8988T (cell line): ENCODE measurements at places on chromosomes 12 and 14.
A peak's percentile ranks its signal among the peaks of the same experiment; 100 is the strongest.

- DNase-seq, result no peak
These were observed 336.4 kb downstream of the PCNX1 start for GRCh38 chr14:71243697-71244096.

GRCh38 chr12:27366621-27367020, 34.0 kb downstream of the BMAL2 start:
- no peak for DNase-seq

GRCh38 chr12:44708218-44708617, 167.9 kb downstream of the NELL2 start:
- no peak for DNase-seq

- no peak for DNase-seq
These were observed 91.7 kb upstream of the MYL2 start for GRCh38 chr12:111011999-111012600.

DNA sequence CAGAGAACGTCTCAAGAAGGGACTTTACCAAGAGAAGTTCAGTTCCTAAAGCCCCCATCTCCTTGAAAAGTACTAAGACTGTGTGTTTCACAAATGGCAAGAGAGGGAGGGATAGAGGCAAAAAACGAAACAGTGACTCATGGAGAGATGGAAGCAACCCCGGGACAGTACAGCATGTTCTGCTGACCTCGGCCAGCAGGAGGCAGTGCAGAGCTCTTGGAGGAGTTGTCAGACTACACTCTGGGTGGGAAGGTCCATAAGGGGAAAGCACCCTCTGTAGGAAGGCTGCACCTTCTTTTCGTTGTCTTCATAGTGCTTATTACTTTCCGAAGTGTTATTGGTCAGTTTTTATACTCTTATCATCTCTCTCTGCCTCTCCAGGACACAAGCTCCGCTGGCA, 525.2 kb upstream of the CCDC196 start:
- no peak for DNase-seq

- no peak for DNase-seq
These were observed 29.4 kb upstream of the FBRSL1 start for GRCh38 chr12:132460571-132460970.

DNA sequence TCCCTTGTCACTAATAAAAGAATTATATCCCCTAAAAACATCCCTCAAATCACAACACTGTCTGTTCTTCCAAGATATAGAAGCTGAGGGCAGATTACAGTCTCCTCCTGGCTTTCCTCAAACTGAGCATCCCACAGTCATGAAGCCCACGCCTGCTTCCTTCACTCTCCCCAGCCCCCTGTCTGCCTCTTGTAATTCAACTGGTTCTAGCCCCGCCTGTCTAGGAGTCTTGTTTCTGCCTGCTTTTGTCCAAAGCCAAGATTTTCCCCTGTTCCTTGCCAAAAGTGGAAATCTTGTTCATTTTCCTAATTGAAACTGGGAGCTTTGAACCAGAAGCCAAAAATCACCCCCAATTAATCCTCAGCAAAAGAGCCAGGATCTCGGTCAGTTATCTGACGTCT, 35.9 kb upstream of the PWP1 start:
- no peak for DNase-seq

DNA sequence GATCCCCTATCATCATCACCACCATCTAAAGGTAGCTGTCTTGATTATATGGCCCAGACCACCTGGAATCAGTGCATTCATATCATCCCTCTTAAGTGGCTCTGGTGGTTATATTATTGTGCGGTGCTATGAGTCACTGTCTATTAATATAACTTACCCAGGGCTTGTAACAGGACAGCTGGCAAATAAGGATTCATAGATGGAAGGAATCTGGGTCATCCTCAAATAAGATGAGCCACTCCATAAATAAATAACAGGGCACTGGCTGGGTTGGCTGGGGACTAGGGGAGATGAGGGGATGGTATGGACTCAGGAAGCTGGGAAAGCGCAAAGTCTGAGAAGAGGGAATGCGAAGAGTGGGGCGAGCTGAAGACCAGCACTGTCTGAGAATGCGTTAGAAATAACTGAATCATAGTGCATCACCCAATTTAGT, 216.1 kb downstream of the NUAK1 start:
- DNase-seq, result no peak

- DNase-seq, result peak; percentile 85
These were observed at the start of gene UNG for GRCh38 chr12:109097435-109098182. Gene UNG, plus strand, starts transcription at chr12:109097597. Its CDS starts 83 bp downstream, at chr12:109097680.

DNA sequence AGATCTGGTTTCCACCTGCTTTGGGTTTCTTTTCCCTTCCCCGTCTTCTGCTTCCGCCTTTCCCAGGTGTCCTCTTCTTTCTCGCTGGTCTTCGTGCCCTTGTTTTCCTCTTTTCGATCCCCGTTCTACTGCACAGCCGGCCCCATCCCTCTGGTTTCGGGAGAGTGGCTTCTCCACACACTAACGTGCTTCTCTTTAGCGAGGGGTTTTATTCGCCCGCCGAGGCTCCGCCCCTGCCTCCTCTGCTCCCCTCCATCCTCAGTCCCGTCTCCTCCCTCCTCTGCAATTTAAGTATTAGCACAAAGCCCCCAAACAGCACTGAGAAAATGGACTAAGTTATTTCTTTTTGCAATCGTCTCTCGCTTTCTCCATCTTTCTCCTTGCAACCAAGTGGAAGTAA, at the start of gene SLC7A8:
Gene SLC7A8, minus strand, starts transcription at position 182 of the 400 bp plus-strand sequence. CDS start 746 bp downstream, outside the sequence.
- no peak for DNase-seq

- no peak for DNase-seq
These were observed at the start of gene RIMBP2 for GRCh38 chr12:130715998-130716968. Gene RIMBP2, minus strand, starts transcription at chr12:130716299. Its CDS starts 237,286 bp downstream, at chr12:130479013.

DNA sequence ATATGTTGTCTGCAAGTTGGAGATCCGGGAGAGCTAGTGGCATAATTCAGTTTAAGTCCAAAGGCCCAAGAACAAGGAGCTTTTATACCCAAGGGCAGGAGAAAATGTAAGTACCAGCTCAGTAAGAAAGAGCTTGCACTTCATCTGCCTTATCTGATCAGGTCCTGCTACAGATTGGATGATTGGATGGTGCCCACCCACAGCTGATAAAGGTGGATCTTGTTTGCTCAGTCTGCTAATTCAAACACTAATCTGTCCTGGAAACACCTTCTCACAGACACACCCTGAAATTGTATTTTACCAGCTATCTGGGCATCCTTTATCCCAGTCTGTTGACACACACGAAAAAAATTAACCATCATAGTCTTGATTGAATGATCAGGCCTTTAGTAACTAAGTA, 230.7 kb upstream of the SLC16A7 start:
- DNase-seq, result no peak

- DNase-seq, result no peak
These were observed 21.8 kb downstream of the MDM1 start for GRCh38 chr12:68310370-68310769.

DNA sequence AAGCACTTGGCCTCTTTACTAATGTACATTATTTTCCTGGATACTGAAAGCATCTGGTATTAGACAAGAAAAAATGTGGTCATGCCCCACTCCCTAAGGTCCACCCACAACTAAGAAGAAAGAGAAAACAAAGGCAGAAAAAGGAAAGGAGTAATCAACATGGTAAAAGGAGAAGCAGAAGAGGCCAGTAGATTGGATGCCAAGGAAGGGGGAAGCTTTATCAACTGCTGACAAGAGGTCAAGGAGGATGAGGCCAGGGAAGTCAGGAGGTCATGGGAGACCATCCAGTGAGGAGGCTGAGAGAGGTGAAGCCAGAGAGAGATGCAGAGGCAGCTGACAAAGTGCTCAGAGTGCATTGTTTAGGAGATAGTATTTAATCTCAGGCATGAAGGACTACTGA, 383.5 kb downstream of the ZFP36L1 start:
- DNase-seq, result no peak

- DNase-seq, result no peak
These were observed 9.6 kb downstream of the MMP14 start for GRCh38 chr14:22845821-22846625.

DNA sequence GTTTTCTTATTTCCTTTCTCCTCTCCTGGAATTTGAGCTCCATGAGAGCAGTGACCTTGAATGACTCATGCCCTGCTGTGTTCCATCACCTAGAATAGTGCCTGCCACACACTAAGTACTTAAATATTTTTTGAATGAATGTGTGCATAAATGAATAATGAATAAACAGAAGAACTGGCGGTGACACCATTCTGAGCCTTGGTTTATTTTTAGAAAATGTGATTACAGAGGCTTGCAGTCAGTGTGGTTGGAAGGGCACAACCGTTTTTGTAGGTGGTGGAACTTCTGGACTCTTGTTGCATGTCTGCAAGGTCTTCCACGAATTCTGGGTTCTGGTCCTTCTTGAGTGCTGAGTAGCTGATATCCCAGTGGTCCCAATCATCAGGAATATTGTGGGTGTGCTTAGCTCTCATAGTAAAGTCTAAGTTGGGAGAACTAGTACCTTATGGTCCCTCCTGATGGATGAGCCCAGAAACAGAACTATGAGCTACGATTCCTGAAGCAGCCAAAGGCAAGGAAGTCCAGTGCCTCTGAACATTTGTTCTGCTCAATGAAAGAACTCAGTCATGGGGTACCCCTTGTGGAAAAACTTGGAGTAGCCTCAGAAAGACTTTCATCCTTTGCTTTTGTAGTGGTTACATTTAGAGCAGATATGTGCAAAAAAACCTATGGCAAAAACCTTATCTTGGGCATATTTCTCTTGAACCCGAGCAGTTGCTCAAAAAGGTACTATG, 28.8 kb upstream of the BHLHE41 start:
- DNase-seq, result no peak

- no peak for DNase-seq
These were observed 30.7 kb downstream of the VWF start for GRCh38 chr12:6093764-6094163.

- no peak for DNase-seq
These were observed 27.1 kb upstream of the NR2C1 start for GRCh38 chr12:95100264-95101190.

DNA sequence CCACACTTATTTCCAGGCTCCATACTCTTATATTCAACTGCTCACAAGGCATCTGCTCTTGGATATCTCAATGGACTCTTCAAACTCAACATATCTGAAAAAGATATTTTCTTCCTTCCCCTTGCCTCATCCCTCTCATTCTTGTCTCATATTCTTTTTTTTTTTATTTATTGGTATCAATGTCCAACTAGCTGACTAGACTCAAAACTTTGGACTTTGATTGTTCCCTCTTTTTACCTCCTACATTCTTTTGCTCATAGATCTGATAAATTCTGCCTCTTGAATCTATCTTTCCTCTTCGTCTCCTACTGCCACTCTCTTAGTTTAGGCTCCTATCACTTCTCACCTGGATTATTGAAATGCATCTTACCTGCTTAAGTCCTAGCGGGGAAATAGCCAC, 25.8 kb downstream of the ARF6 start:
- no peak for DNase-seq

GRCh38 chr12:53223389-53224060, 8.5 kb downstream of the RARG start:
- DNase-seq, result no peak

GRCh38 chr14:103430358-103430757, 45.1 kb downstream of the MARK3 start:
- DNase-seq, result no peak

- DNase-seq, result no peak
These were observed 17.0 kb downstream of the TMCC3 start for GRCh38 chr12:94633401-94633800.

- no peak for DNase-seq
These were observed 28.1 kb downstream of the MSRB3 start for GRCh38 chr12:65306366-65307168.

GRCh38 chr14:104930526-104931303, 6.0 kb downstream of the PLD4 start:
- no peak for DNase-seq

- no peak for DNase-seq
These were observed 49.9 kb downstream of the FOXA1 start for GRCh38 chr14:37545174-37545573.

GRCh38 chr12:109612975-109613502, 39.4 kb downstream of the MVK start:
- DNase-seq, result peak; percentile 56

DNA sequence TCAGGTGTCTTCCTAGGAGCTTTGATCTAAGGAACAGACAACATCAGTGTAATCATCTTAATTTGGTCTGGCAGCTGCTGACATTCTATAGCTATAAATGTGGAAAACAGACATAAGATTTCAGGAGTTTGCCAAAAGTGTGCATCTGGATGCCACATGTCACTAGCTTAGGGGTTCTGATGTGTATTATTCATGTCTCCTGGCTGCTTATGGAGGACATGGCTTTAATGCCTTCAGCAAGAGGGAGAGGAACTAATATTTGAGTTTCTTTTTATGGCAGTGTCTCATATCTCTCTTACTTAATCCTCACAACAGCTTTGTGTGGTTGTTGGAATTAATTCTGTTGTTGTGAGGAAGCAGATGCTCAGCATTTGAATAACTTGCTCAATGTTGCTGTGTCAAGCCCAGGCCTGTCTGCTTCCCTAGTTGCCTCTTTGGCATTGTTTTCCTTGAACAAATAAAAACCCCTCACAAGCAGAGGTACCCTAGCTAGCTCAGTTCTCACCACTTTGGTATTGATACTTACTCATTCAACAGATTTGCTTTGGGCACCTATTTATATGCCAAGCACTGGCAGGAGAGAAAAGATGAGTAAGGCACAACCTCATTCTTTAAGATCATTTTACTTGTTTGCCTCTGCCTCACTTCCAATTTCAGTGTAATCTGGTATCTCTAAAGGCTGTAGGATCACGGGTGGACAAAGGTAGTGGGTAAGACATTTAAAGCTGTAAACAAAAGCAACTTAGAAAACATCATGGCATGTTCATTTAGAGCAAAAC, 39.8 kb upstream of the EID3 start:
- DNase-seq, result no peak

DNA sequence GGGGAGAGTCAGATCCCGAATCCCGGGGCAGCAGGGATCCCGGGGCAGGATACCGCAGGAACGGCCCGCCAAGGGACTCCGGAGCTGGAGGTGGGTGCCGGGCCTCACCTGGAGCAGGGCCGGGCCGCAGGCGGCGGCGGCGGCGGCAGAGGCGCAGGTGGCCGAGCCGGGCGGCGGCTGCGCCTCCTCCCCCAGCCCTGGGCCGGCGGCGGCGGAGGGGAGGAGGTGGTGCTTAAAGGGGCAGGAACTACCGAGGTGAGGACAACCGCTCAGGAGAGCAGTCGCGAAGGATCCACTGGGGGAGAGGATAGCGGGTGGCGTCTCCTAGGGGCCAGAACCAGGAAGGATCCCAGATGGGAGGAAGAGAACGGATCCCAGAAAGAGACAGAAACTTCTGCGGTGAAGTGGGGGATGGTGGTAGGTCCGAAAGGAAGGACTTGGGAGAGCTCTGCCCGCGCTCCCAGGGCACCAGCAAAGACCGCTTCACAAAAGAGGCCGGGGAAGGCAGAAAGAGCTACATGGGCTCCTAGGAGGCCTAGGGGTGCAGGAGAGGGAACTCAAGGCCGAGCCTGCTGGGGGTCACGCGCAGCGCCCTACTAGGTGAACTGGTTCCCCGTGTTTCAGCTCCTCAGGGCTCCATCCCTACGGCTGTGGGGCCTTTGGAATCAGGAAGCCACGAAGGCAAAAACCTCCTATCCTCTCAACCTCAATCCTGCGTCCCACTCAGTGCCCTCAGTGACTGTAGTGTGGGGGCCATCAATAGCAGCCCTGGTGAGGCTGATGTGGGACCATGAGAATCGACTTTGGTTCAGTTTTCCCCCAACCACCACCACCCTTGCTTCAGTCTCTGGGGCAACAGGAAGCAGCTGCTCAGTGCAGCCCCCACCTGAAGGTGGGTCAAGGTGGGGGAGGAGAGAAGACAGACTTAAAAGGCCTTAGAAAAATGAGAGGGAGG, 5.0 kb upstream of the BAZ2A start:
- DNase-seq, result peak; percentile 92

- DNase-seq, result no peak
These were observed 8.8 kb downstream of the PPM1A start for GRCh38 chr14:60257865-60258264.
